Activated CD4-positive, alpha-beta T cell treated with anti-CD3 and anti-CD28 coated beads, Interleukin-2, amount 50 U/mL, for 48 hours (primary cell): ENCODE measurements at places on chromosomes 7 and 10.

GRCh38 chr7:43311052-43311451 is 198.6 kb downstream of the HECW1 start:
- DNase-seq = no peak

- no peak for DNase-seq
Observed at GRCh38 chr7:48046458-48046857, 11.1 kb downstream of the C7orf57 start.

DNA sequence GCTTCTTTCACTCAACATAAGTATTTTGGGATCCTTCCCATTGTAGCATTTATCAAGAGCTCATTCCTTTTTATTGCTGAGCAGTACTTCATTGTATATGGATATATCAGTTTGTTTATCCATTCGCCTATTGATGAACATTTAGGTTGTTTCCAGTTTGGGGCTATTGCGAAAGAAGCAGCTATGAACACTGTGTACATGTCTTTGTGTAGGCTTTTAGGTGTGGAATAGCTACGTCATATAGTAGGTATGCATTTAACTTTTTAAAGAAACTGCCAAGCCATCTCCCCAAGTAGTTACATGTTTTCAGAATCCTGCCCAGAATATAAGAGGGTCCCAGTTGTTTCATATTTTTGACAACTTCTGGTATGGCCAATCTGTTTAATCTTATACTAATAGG is 468.1 kb downstream of the IPMK start:
- DNase-seq = no peak

GRCh38 chr7:73880755-73881328 is 19.9 kb downstream of the TMEM270 start:
- DNase-seq = no peak

GRCh38 chr7:13802651-13803050 is 186.8 kb downstream of the ETV1 start:
- no peak for DNase-seq

DNA sequence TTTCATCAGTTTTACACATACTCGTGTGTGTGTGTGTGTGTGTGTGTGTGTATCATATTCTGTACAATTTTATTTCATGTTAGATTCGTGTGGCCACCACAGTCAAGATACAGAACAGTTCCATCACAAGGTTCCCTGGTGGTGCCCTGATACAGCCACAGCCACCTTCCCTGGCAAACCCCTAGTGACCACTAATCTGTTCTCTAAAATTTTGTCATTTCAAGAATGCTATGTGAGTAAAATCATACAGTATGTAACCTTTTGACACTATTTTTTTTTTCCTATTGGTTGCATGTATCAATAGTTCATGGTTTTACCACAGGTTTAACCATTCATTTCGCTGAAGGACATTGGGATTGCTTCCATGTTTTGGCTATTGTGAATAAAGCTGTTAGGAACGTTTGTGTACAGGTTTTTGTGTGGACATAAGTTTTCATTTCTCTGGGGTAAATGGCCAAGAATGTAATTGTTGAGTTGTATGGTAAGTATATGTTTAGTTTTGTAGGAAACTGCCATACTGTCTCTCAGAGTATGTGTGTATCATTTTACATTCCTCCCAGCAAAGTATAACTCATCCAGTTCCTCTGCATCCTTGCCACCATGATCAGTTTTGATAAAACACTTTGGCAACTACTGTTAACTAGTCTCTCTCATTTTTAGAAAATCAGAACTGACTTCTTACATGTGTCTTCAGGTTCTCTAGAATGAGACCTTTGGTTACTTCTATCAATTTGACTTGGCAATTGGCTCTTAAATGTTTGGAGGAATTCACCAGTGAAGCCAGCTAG is 20.6 kb downstream of the KLHDC10 start:
- peak; percentile 11 for DNase-seq

GRCh38 chr10:43891241-43891640 is 242.6 kb upstream of the ZNF32 start:
- no peak for DNase-seq

- DNase-seq = no peak
Observed at GRCh38 chr10:14565199-14565598, 209.5 kb downstream of the FAM107B start.

GRCh38 chr10:119469325-119469707 is 73.2 kb downstream of the RGS10 start:
- no peak for DNase-seq

DNA sequence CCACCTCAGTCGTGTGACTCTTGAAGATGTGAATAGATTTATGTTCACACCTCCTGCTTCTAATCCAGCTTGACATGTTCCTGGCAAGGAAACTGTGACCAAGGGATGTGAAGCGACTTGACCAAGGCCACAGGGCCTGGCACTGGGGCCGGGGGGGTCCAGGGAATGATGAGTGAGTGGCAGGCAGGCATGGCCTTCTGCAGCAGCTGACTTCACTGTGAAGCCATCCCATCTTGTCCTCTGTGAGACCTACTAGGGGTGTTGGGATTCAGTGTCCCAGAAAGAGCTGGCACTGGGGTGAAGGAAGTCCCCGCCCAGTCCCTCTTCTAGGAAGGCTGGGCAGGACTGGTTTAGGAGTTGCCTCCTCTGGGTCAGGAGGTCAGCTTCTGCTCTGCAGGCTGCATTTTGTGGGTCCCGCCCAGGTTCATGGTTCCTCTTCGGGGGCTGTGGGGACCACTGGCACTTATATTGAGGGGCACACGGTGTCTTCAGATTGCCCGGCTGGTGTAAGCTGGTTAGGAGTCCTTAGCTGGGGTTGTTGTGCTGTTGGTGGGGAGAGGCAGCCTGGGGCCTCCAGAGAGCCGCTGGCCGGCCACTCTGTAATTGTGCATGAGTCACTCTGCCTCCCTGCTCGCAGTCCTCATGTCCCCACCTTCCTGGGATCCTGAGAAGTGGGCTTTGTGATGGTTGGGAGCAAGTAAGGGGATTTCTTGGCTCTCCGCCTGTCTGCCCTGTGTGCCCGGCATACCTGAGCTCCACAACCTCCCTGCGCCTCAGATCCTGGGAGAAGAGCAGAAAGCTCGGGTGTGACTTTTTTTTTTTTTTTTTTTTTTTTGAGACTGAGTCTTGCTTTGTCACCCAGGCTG is 11.0 kb downstream of the ZMIZ1 start:
- DNase-seq = no peak

DNA sequence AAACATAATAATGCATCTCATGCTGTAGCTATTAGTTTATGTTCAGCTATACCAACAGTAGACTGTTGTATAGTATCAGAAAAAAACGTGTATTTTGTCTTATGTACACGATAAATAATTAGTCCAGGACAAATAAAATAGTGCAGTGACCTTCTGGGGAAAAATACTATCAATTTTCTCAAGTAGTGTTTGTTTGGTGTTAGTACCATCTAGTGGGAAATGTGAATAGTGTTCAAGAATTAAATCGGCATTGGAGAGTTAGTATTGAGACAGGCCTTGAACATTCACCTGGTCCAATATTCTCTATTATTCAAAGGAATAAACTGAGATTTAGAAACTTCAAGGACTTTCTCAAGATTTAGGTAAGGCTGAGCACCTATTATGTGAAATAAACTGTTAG is 21.7 kb upstream of the OR2A5 start:
- DNase-seq = no peak

DNA sequence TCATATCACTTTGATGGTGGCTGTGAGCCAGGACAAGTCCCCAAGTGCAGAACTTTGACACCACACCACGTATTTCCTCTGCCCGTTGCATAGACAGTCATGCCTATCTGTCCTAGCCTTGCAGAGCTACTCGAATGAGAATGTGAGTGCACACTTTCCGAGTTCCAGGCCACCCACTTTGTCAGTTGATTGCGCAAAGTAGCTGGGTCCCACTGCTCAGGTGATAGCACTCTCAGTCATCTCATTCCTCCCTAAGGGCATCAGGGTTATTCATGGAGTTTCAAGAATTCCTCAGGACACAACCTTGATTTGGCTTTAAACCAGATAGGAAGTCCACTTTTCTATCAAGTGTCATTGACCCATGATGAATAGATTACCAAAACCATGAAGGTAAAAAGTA is 19.3 kb downstream of the LSM5 start:
- DNase-seq = no peak

GRCh38 chr7:891805-892204 is 15.5 kb downstream of the GET4 start:
- no peak for DNase-seq

DNA sequence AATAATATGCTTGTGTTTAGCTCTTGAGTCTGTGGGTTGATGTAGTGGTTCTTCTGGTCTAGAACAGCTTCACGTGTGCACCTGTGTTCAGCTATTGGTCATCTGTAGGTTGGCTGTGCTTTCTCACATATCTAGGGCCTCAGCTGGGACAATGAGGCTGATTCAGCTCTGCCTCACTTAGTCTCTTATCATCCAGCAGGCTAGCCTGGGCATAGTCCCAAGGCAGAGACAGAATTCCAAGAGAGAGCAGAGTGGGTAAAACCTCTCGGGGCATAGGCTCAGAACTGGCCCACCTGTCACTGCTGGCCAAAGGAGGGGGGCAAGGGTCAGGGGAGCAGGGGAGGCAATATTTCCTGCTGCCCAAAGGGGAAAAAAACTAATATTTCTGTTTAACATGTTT is 32.0 kb upstream of the MXI1 start:
- no peak for DNase-seq

GRCh38 chr10:118564652-118565051 is 30.8 kb downstream of the PRLHR start:
- no peak for DNase-seq

GRCh38 chr7:33111614-33112013 is 2.4 kb upstream of the RP9 start:
- DNase-seq = no peak

DNA sequence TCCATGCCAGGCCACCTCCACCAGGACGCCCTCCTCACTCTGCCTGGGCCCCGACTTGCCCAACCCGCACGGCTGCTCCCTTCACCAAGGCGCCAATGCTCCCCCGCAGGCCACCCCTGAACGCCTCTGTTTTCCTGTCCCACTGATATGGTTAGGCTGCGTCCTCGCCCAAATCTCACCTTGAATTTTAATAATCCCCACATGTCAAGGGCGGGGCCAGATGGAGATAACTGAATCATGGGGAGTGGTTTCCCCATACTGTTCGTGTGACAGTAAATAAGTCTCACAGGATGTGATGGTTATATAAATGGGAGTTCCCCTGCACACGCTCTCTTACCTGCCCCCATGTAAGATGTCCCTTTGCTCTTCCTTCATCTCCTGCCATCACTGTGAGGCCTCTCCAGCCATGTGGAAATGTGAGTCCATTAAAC is 29.8 kb downstream of the RSU1 start:
- DNase-seq = peak; percentile 54

GRCh38 chr10:13143766-13144165 is 17.6 kb upstream of the MCM10 start:
- DNase-seq = no peak

DNA sequence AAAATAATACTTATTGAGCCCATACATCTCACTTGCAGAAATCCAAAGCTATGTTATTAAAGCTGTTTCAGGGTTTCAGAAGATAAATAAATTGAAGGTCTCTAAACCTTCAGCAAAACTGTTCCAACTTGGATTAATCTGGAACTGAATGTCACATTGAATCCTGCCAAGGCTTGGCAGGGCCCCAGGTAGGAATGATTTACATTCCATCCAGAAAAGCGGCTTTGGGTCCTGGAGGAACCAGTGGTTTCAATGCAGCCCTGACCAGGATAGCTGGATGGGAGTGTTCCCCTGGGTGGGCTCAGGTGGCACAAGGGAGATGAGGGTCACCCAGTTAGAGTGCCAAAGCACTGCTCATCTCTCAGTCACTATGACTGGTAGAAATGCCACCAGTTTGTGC is 37.0 kb upstream of the TMEM72 start:
- DNase-seq = no peak

DNA sequence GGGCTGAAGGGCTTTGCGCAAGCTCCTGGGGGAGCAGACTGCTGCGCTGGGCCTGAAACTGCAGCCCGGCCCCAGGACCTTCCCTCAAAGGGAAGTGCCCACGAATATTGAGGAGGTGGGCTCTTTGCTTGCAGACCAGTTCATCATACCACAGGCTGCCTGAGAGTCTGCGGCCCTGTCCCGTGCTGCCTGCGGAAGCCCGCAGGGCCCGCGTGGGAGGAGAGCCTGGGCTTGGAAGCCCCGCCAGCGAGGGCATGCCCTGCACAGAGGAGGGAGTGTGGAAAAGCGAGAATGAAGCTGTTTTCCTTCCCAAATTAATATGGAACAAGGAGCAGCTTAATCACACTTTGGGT is 83.6 kb upstream of the MKI67 start:
- DNase-seq = no peak

DNA sequence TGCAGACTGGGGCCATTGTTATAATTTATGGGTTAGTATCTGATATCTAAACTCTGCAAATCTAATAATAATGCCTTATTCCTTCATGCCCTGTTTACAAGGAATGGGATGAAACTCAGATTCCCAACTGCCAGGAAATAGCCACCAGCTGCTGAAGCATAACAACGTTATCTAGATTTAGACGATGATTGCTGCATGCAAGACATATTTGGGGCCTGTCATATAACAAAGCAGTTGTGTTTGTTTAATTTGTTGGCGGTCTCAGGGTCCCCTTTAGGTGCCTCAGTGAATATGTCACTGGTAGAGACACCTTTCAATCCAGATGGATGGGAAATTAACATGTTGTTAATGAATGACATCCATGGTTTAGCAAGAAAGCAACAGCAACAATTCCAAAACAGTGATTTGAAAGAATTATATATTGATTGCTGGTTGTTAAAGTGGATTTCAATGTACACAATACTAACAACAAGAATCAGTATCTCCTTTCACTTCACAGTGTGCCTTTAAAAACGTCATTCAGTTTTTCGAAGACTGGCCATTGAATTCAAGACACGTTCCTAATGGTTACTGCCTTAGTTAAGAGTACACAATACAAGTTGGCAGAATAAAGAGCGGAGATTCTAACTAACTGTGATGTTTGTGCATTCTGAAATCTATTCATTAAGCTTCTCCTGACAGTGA is 860.6 kb upstream of the CELF2 start:
- DNase-seq = no peak

- no peak for DNase-seq
Observed at GRCh38 chr7:2515424-2516193, 4.0 kb upstream of the LFNG start.

DNA sequence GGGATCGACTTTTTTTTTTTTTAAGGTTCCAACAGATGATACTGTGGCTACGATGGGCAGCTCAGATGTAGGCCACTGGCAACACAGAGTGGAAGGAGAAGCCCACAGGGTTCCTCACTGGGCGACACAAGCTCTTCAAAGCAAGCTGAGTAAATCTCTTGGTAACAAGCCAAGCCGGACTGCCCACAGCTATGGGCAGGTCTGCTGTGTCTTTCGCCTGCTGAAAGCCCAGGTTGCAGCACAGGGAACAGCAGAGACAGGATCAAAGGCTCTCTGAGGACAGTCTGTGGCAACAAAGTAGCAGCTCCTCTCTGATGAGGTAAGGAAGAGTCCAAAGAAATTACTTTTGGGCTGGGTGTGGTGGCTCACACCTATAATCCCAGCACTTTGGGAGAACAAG is 83.6 kb downstream of the KCNMA1 start:
- no peak for DNase-seq

- no peak for DNase-seq
Observed at GRCh38 chr7:159051916-159052315, 92.8 kb downstream of the VIPR2 start.

DNA sequence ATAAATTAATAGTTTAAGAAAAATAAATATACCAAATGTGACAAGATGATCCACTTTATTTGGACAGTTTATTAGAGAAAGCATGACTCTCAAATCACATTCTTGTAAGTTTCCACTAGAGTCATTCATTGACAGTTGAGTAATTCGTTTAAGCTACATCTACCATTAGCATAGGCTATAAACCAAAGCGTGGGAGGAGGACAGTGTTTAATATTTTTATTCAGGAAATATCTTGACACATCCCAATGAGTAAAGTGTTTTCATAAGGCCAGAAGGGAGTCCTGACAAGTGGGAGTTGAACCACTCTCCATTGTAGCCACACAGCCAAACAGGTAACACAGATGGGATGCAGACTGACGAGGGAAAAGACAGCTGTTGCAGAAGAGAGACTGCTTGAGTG is 386.5 kb upstream of the SEMA3D start:
- no peak for DNase-seq
